ENCODE measurements at places on chromosomes 16 and 17. TPM values are rescaled to one million over a fixed set of nuclear protein-coding genes. Genes with fewer than 3 reads are reported as not detected.

DNA sequence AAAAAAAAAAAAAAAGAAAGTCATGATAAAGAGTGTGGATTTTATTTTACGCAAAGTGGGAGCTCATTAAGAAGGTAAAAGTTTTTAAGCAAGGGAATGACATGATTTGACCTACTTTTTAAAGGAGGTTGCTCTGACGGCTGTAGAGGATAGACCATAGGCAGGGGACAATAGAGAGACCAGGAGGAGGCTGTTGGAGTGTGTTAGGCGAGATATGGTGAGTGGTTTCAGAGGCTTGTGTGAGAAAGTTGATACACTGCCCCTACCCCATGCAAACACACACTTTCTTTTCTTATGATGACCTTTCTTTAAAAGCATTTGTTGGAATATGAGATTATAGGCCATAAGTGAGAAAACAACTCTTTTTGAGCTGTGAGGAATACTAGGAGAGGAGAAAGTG is 82.0 kb downstream of the FTO start:
- no peak for DNase-seq

- no peak for DNase-seq
Measured at GRCh38 chr17:76075364-76076145, 974 bp downstream of the GALR2 start.

- no peak for DNase-seq
Measured at GRCh38 chr17:80153004-80153403, 6.1 kb upstream of the EIF4A3 start.

DNA sequence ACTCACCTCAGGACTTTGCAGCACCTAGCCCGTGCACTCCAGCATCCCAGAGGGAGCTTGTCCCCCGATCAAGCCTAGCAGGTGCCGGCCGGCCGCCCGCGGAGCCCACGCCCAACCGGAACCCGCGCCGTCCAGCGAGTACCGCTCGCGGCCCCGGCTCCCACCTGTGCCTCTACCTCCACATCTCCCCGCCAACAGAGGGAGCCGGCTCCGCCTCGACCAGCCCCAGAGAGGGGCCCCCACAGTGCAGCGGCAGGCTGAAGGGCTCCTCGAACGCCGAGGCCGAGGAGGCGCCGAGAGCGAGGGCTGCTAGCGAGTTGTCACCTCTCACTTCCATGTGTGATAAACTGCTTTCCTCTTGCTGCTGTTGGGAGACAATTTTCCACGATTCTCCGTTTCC is 41.1 kb upstream of the DHRS7B start:
- DNase-seq, result no peak

DNA sequence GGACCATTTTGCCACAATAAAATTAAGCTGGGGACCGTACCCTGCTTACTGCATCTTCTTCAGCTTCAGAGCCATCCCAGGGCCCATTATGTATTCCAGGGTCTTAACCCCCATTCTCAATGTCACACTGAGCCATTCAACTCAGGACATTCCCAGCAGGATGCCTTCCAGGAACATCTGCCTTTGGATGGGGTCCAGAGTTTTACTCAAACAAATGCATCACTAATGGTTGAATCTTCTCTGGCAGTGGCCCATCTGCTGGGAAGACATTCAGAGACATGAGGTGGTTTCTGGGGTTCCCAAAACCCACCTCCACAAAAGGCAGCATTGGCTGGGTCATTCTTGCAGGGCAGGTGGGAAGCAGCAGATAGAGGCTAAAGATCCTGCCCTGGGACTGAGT is 3.4 kb upstream of the SEC14L5 start:
- no peak for DNase-seq

GRCh38 chr17:48472411-48473281 is 42.6 kb upstream of the SKAP1 start:
- DNase-seq, result no peak

DNA sequence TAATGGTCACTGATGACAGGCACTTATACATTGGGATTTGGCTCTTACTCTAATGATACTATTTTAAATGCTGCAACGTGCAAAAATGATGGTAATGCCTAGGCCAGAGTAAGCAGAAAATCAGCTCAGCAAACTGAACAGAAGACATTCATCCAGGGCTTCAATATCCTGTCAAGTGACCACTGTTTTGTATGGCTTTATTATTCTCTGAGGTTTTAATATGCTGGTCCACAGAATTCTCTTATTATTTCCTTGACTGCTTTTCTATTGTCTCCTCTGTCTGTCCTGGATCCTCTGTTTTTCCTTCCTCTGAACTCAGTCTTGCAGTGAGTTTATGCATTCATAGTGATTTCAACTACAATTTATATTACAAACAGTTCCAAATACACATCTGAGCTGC is 90.8 kb upstream of the PMFBP1 start:
- DNase-seq, result no peak

GRCh38 chr17:80782536-80783427 is 208.9 kb upstream of the CHMP6 start:
- DNase-seq, result no peak

DNA sequence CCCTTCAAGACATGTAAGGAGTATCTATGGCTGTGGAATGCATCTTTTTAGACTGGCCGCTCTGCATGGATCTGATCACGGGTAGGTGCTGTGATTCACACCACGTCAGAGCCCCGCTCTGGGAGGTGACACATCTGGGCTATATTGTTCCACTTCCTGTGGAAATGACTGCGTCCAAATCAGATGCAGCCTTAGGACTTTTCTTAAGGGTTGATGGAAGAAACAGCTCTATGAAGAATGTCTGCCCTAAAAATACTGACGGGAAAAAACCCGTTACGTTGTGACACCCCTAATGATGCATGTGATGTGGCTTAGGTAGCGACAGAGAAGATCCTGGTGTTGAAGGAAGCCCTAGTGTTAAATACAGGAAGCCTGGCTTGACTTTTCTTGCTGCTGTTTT is 12.2 kb downstream of the BANP start:
- no peak for DNase-seq

DNA sequence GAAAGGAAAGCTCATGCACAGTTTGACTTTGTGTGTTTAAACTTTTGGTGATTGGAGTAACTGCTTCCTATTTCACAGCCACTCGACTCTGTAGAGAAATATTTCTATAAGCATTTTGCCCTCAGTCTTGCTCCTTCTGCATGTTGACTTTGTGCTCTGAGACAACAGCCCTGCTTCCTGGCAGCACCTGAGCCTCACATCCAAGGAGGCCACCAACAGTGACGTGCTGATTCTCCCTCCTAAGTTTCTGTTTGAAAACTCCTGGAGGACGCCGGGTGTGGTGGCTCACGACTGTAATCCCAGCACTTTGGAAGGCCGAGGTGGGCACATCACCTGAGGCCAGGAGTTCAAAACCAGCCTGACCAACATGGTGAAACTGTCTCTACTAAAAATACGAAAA is 23.9 kb upstream of the WSB1 start:
- no peak for DNase-seq

GRCh38 chr17:58272367-58273280 is 8.1 kb downstream of the MPO start:
- DNase-seq, result no peak

DNA sequence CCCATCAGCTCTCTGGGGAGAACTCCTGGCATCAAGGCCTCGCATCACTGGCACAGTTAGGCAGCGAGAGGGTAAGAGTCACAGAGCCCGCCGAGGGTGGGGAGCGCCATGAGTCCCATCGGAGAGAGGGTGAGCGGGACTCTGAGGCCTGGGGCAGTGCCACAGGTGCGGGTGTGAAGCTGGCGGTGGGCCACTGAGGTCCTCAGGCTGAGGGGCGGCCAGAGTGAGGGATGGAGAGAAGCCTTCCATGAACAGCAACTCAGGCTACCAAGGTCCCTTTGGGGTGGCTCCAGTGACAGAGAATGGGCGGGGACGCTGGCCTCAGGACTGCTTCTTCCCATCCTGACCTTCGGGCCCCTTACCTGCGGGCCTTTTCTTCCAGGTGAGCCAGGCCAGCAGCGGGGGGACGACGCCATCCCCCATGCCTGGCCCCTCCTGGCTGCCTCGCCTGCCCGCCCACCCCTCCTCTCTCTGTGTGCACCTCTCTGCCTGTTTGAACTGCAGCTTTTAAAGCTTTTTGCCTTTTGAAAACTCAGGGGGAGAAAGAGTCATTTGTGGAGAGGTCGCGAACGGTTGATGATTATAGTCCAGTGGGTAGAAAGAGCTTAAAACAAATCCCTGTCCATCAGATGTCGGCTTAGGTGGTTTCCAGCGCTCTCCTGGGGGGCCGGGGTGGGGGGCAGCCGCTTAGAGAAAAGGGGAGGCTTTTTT is 149.3 kb upstream of the GSE1 start:
- no peak for DNase-seq

GRCh38 chr17:30554839-30555751 is 77.9 kb downstream of the GOSR1 start:
- no peak for DNase-seq

- DNase-seq, result peak; percentile 42
Measured at GRCh38 chr16:57372372-57373116, at the start of gene CX3CL1. Gene CX3CL1, plus strand, starts transcription at chr16:57372490. Its CDS starts 79 bp downstream, at chr16:57372569.

- no peak for DNase-seq
Measured at GRCh38 chr17:72978593-72979218, 113.8 kb downstream of the SLC39A11 start.

DNA sequence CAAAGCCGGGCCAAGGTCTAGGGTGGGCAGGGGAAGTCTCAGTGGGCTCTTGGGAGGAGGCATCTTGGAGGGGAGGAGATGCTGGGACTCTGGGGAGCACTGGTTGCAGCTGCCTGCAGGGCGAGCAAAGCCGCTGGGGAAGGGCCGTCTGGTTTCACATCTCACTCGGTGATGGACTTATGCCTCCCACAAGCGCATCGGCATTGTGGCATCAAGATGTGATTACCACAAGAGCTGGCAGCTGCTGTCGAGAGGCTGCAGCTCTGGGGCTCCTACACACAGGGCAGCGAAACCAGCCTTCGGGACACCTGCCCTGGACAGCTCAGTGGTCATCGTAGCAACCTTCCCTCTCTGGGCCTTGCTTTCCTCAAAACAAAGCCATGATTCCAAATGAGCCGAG is 3.1 kb upstream of the KCNJ12 start:
- DNase-seq, result no peak

GRCh38 chr16:86512301-86512859 is 2.1 kb downstream of the FOXF1 start:
- DNase-seq, result no peak

- no peak for DNase-seq
Measured at GRCh38 chr17:77125432-77125901, 15.3 kb upstream of the SEC14L1 start.

- DNase-seq, result no peak
Measured at GRCh38 chr17:43171586-43172487, 823 bp downstream of the NBR1 start.

DNA sequence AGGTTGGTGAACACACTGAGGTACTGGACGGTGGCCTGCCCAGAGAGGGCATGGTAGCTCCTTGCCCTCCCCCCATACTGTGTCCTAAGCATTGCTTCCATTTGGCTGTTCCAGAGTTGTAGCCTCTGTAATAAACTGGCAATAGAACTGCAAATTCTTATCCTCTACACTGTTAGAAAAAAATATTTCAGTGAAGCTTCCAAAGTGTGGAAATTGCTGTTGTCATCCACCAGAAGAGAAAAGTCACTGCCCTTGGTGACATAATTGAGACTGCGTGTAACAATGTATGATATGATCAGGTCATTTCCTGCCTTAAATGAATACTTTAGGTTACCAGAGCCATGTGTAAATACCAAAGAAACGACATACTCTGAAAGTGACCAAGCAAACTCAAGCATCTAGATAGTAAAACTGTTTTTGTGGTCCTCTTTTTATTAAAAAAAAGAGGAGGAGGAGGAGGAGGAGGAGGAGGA is 65.9 kb downstream of the CEP95 start:
- no peak for DNase-seq

- no peak for DNase-seq
Measured at GRCh38 chr17:2770129-2770528, 20.7 kb upstream of the CCDC92B start.

DNA sequence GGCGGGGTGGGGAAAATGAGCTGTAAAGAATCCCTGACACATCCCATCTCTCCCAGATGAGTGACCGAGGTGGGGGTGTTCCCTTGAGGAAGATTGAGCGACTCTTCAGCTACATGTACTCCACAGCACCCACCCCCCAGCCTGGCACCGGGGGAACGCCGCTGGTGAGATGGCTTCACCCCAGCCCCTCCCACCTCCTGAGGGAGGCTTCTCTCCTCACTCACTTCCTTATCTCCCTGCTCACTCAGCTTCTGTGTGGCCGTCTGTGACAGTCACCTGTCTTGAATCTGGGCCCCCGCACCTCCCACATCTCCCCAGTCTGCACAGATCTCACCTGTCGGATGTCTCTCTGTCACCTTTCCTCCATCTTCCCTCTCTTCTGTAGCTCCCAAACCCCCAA is 13.4 kb downstream of the PDK2 start:
- DNase-seq, result no peak

DNA sequence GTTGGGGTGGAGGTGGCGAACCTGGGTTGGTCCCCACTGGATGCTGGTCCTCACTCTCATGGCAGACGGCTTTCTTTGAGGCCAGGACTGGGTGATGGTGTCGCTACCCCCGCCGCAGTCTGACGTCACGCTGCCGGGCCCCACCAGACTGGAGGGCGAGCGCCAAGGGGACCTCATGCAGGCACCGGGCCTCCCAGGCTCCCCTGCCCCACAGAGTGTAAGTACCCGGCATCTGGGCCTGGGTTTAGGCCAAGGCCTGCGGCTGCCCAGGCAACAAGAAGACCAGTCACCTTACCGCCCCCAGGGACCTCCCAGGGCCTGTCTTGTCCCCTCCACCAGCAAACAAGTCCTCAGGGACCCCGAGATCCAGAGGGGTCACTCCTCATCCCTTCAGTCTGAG is 17.7 kb downstream of the FOXN1 start:
- no peak for DNase-seq

DNA sequence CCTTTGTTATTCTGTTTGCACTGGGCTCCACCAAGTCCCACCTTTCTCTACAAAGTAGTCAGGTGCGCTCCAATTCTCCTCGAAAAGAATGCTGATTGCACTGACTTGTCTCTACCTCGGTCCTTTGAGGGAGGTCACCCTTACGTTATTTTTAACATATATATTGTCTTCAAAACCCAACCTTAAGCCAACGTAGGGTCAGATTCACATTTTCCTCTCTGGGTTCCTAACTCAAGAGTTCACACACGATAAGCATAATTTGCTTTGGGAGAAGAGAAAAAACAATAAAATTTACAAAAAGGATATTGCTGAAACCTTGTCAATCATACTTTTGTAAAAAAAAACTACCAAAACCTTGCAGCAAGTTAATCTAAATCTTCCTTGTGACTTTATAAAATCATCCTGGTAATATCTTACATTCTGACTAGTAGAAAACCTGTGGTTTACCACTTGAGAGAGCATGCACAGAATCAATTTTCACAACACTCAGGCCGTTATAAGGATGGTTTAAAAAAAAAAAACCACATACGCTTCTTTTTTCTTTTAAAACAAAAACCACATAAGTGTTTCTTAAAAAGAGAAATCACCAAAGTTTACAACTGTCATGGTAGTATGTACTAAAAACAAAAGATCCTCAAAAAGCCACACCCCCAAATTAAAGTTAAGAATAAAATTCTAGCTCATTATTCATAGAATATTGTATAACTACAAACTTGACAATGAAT is 72.2 kb upstream of the TRAP1 start:
- DNase-seq, result no peak

STH gene
- total RNA-seq, result not detected

PPM1E gene
- total RNA-seq, result 0.24 TPM

SOX15 gene
- total RNA-seq, result 0.22 TPM

ELMO3 gene
- total RNA-seq, result 0.30 TPM

DNAH2 gene
- total RNA-seq, result 0.04 TPM

SMPD3 gene
- total RNA-seq, result 0.17 TPM

OTOP3 gene
- not detected for total RNA-seq

SDR42E2 gene
- 0.08 TPM for total RNA-seq

CSH1 gene
- total RNA-seq, result not detected

CCL14 gene
- total RNA-seq, result 4.2 TPM

RNF112 gene
- total RNA-seq, result 0.49 TPM

TMEM11 gene
- 59.5 TPM for total RNA-seq

MEOX1 gene
- 8.7 TPM for total RNA-seq

CDC42EP4 gene
- 18.3 TPM for total RNA-seq

GNG13 gene
- total RNA-seq, result not detected

TSNAXIP1 gene
- total RNA-seq, result 0.36 TPM

Data from psoas muscle (tissue), 8 donors.